ENCODE measurements at places on chromosomes 7 and 10. TPM values are rescaled to one million over a fixed set of nuclear protein-coding genes. Genes with fewer than 3 reads are reported as not detected.

Gene KDM7A
- total RNA-seq: 4.5 TPM

Gene KLHDC10
- total RNA-seq: 28.7 TPM

Gene FRAT1
- total RNA-seq: 1.7 TPM

Gene FZD1
- 5.2 TPM for total RNA-seq

Gene LRRC4
- under 0.01 TPM for total RNA-seq

Gene OR6B1
- under 0.01 TPM for total RNA-seq

Gene CCL24
- total RNA-seq: not detected

Gene DKK1
- 84.4 TPM for total RNA-seq

Gene FMC1
- total RNA-seq: 13.4 TPM

Gene SHH
- total RNA-seq: not detected

DNA sequence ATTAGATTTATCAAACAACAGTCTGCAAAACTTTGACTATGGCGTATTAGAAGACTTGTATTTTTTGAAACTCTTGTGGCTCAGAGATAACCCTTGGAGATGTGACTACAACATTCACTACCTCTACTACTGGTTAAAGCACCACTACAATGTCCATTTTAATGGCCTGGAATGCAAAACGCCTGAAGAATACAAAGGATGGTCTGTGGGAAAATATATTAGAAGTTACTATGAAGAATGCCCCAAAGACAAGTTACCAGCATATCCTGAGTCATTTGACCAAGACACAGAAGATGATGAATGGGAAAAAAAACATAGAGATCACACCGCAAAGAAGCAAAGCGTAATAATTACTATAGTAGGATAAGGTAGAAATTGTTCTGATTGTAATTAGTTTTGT lies 31.4 kb downstream of the LRRC17 start:
- DNase-seq: no peak

DNA sequence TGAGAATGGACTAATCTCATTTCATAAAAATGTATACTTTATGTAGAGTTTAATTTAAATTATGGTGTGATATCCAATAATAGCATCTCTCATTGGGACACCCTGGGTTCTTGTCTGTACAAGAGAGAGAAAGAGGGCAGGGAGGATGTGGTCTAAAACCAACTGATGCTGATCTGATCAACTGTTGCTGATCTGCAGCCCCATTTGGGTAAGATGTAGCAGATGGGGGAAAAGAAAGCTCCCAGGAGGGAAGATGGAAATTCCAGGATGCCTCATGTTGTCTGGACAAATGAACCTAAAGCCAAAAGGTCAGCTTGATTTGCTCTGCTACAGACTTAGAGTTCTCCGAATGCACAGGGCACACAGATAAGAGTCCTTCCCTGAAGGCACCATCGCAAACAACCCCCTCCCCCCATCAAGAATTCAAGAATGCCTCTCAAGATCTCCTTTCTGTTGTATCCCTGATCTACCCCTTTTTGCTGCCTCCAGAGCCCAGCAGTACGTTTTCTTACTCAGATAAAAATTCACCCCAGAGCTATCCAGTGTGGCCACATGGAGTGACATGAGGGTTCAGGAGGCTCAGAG lies 171.4 kb upstream of the INHBA start:
- DNase-seq: no peak

GRCh38 chr10:75061709-75062505 lies 49.5 kb upstream of the SAMD8 start:
- no peak for DNase-seq

- DNase-seq: no peak
Observed at GRCh38 chr7:9709216-9709615, 1264.5 kb upstream of the PHF14 start.

DNA sequence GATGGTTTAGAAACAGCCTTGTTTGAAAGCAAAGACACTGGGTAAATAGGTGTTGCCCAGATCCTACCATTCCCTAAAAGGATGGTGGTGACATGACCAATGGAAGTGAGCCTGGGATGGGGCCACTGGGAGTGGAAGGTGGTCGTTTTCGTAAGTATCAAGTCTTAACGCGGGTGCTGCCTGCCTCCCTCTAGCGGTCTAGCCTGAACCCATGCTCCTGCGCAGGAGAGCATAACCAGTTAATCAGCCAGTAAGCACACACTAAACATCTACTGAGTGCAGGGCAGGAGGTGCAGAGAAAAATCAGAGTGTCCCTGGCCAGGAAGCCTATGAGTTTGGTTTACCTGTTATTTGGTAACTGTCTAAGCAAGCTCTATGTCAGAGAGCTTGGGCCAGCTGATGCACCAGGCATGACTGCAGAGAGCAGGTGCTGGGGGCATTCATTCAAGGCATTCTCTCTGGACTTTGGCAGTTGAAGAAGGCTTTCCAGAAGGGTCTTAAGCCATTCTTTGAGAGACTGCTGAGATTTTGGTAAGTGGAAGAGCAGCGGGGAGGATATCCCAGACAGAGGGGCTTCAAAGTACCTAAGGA lies 930 bp downstream of the GARIN1A start:
- DNase-seq: peak; percentile 34

DNA sequence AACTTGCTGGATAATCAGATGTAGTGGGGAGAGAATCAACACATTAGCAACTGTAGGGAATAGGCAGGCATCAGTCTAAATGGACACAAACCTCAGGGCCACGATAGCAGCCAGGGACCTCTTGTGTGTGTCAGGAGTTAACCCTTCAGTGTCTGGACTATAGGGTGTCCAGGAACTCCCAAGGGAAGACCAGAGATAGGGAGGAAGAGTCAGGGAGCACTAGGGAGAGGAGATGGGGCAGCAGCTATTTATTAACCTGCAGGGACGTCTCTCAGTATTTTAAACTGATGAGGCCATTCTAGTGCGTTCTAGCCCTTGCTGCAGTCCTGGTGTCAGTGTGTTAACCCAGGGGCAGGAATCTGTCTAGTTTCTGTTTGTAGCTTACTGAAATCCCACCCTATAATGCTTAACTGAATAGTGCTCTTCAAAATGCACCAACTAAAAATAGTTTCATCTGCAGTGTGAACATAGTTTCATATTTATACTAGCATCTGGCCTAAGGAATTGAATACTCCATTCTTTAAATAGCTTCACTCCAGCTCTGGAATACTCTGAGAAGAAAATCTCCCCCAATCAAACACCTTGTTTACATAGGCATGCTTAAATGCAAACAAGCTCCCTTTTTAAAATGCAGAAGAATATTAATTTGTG lies 62.7 kb downstream of the ARID5B start:
- peak; percentile 25 for DNase-seq

GRCh38 chr7:136874393-136875032 lies 6.1 kb downstream of the CHRM2 start:
- DNase-seq: no peak

- DNase-seq: peak; percentile 79
Observed at GRCh38 chr10:12909836-12910185, 91.7 kb downstream of the CCDC3 start.

- no peak for DNase-seq
Observed at GRCh38 chr7:102253066-102253972, 33.3 kb upstream of the SH2B2 start.

DNA sequence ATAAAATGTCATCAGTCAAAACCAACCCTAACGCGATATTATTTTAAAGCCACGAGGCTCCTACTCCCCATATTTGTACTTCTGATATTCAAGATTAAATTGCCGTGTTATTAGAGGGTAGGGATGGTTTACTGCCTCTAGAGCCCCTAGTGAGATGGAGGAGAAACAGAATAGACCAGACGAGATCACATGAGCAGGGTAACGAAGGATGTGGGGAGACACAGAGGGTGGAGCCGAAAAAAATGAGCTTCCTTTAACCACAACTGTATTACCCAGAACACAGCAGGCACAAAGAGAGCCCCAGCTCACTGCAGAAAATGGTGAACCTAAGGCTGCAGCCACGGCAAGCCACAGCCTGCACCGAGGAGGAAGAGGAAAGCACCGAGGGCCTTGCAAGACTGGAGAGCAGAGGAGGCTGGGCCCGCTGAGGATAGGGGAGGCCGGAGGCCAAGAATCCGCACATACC lies 14.3 kb downstream of the ZC3HAV1 start:
- DNase-seq: peak; percentile 19

GRCh38 chr10:87064651-87065050 lies 30.0 kb downstream of the GLUD1 start:
- DNase-seq: no peak

- DNase-seq: no peak
Observed at GRCh38 chr10:78663721-78664120, 405.0 kb upstream of the ZMIZ1 start.

GRCh38 chr10:70587045-70587658 lies 15.4 kb downstream of the PRF1 start:
- DNase-seq: no peak

- DNase-seq: peak; percentile 53
Observed at GRCh38 chr10:127907411-127908105, 655 bp downstream of the PTPRE start.

GRCh38 chr7:12814107-12814506 lies 126.7 kb downstream of the ARL4A start:
- no peak for DNase-seq

DNA sequence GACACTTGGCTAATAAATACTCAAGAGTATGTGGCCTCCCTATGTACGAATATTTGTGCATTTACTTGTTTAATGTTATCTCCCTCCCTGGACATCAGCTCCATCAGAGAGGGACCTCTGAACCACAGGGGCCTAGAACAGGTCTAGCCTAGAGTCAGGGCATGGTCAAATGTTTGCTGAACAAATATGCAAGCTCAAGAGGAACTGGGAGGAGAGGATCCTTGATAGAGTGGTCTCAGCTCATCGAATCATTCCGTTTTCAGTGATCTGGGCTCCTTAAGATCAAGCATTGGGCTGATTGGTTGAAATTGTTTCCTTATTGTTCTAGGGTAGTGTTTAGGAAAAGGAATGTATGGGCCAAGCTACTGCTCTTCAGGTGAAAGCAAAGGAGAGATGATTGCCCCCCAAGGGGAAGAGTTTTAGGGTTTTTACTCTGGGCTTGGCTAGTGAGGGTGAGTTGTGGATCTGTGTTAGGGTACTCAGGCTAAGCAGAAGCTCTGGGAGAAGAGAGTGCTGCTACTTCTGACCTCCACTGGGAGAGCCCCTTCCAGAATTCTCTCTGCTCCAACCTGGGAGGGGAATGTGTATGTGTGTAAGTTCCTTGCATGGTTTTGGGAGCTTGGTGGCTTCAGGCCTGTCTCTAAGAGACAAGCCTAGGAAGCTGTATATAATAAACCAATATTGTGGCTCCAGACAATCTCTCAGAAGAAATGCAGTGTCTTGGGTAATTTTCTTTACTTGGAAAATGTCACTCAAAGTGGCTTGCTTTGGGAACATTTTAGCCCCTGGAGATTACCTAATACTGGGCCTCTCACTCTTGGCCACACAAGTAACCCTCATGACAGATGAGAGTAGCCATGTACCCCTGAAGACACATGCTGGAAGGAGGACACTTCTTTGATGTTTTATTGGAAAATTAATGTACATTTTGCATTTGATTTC lies 110.0 kb downstream of the EMX2 start:
- DNase-seq: no peak

GRCh38 chr7:84513061-84513460 lies 318.5 kb upstream of the SEMA3A start:
- no peak for DNase-seq

DNA sequence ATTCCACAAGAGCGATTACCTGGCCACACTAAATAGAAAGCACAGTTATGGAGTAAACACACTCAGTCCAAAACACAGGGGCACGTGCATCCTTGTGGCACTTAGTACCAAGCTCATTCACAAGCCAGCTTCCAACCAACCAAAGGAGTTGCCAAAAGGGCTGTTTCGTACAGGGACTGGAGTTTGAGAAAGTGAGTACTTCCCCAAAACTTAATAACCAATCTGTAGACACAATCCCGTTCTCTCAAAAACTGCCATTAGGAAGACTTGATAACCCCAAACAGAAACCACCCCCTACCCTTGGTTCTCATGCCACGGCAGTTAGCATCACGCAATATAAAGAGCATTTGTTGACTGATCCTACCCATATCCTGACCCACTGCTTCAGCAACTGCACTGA lies 166.2 kb upstream of the ASAH2 start:
- peak; percentile 49 for DNase-seq

DNA sequence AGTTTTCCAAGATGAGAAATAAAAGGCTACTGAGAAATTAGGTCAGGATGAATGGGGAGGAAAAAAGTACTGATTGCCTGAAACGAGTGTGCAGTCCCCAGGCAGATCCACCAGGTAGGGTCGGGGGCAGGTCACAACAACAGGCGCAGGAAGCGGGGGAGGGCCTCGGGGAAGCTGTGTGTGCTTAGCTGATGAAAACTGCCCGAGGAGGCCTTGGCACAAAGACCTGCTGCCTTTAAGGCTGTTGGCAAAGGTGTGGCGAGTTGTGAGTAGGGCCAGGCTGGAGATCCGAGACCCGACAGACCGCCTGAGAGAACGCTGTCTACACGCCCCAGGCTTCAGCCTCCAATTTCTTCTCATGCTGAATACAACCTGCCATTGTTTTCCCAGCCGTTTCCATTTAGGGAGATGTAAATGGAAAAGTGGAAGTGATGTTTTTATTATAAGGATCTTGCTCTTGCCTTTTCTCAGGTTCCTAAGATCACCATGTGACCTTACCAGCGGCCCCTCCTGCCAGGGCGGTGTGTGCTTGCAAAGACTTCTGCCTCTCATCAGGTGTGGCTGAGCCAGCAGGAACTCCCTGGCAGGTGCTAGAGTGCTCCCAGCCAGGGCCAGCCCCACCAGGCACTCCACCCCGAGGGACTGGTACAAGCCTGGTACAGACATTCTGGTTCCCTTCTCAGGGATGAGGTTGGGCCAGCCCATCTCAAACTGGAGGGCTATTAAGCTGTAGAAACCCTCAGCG lies 60.8 kb downstream of the DLG5 start:
- DNase-seq: no peak
